ENCODE measurements at places on chromosomes 2 and 18.

DNA sequence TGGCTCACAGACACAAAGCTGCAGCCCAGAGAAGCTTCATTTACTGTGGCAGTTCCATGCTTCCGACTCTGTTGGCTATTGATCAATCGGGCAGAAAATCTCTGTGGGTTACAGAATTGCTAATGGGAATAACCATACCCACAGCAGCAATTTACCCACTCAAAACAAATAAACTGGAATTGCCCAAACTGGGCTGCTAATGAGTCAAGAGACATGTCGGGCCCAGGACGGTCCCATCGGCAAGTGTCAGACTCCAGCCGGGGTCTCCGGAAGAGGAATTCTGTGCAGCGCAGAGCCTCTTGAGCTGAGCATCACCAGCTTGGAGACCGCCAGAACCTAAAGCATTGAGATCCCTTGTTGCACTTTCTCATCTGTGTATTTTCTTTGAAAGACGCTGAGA, 67.8 kb downstream of the TMEM18 start:
- DNase-seq, result no peak

GRCh38 chr18:10487154-10487553, 32.7 kb downstream of the APCDD1 start:
- DNase-seq, result no peak

DNA sequence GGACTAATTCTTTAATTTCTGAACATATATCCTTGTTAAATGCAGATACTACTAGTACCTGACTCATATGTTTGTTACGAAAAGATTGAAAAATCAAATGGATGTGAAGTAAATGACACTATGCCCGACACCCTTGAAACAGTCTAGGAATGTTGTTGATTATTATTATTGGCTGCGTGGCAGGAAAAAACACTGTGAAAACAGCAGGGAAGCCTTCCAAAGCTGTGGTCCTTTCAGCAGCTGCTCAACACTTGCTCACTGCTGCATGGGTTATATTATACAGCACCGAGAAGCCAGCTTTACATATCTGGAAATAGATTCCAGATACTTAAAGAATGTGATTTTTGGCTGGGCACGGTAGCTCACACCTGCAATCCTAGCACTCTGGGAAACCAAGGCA, 26.5 kb downstream of the CRYGD start:
- DNase-seq, result no peak

DNA sequence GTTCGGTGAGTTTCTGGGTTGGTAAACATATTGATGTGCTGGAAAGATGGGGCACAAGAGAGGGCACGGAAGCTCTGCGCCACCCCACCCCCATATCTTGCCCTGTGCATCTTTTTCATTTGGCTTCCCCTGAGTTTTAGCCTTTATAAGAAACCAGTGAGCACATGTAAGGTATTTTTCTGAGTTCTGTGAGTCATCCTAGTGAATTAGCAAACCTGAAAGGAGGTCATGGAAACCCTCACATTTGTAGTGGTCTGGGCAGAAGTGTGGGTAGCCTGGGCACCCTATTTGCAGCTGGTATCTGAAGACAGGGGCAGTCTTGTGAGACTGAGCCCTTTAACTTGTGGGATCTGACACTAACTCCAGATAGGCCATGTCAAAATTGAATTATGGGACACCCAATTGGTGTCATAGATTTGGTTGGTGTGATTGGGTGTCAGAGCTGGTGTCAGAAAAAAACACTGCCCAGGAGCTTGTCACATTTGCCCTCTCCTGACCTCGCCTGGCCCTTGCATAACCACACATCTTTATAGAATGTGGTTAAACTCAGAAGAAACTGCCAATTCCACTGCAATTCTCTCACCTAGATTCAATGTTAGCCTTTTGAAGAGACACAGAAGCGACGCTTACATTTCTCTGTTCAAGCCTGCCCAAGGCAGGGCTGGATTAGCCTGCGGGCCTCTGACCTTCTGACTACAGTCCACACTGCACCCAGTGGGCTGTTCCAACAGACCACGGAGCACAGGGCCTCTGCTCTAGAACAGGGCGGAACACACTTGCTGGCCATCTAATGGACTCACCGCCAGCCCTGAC, 12.0 kb upstream of the GALM start:
- no peak for DNase-seq

DNA sequence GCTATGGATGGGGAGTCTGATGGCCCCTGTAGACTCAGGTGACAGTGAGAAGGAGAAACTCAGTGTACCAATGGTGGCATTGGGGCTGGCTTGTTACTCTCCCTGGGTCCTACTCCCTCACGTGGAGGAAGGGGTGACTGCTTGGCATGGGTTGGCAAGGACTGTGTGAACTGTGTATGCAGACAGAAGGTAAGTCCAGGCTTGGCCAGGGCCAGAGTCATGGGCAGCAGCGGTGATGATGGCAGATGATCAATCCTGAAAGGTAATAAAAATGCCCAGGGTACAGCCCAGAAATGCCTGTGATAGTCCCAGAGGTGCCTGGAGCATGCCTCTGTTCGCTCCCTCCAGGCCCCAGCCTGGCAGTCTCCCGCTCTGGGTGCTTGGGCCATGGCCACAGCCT, 153.9 kb downstream of the SH3RF3 start:
- no peak for DNase-seq

- no peak for DNase-seq
Measured at GRCh38 chr2:159067971-159068370, 99.5 kb downstream of the TANC1 start.

DNA sequence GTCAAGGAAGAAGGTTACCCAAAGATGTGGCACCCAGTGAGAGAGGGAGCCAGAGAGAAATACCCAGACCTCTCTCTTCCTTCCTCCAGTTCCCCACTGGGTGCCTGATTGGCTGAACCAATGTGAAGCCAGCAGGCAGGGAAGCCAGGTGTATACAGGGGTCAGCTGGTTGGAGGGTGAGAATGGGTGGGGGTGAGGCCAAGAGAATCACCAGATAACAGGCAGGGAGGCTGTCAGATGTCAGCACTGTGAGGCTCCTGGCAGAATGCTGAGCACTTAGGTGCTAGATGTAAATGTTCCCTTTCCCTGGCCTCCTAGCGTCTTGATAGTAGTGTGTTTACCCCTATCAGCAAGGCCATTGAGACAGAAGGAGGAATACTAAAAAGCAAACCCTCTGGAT, 104.0 kb upstream of the MGAT5 start:
- no peak for DNase-seq

DNA sequence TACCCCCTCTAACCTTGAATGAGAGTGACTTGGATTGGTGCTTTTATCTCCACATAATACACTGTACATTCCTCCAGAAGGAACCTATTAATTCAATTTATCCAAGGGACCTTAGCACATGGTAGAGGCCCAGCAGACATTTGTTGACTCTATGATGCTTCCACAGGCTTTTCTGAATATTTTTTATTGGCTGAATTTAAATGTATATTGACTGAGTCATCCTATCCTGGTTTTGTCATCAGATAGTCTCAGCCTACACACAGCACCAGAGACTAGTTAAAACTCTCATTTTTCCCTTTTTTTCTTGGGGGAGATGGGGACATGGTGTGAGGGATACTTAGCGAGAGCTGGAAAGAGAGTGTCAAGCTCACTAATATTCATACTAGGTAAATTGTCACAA, 101.6 kb downstream of the LRRC30 start:
- DNase-seq, result no peak

GRCh38 chr18:11810379-11810778, 40.8 kb upstream of the CHMP1B start:
- no peak for DNase-seq

GRCh38 chr18:52652391-52652790, 312.4 kb downstream of the DCC start:
- no peak for DNase-seq

DNA sequence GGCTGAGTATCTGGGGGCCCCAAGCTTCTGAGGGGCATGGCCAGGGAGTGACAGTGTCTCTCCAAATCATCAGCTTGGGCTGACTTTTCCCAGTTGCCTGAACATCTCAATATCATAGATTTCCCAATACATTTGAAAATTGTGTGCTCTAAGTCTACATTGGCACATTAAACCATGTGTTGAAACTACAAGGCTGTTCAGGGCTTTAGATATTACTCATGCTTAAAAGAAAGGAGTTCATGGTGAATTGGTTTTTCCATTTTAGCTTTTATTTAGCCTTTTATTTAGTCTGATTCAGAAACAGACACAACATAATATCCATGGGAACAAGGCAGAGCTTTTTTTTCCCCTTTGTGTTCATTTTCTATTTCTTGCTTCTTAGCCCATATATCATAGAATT, 49.9 kb upstream of the GALR1 start:
- DNase-seq, result no peak

DNA sequence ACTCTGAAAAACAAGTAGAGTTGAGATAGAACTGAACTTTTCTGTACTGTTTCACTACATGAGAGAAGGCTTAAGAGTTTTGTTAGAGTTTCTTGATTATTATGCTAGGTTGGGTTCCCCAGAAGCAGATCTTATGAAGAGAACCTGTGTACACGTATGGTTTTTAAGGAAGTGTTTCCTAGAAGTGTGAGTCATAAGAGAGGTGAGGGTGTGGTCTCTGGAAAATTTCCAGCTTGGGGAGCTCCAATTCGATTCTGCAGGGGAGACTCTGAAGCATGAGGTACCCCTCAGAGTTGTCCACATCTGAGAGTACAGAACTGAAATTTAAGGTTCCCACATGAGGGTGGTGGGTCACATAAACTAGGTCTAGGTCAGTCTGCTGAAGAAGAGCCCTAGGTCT, 83.3 kb upstream of the MAP2 start:
- no peak for DNase-seq

GRCh38 chr2:241616168-241617125, 20.5 kb downstream of the THAP4 start:
- no peak for DNase-seq

- DNase-seq, result no peak
Measured at GRCh38 chr2:152097290-152097800, 1.5 kb downstream of the CACNB4 start.

- DNase-seq, result no peak
Measured at GRCh38 chr18:49751427-49752094, 61.8 kb downstream of the ACAA2 start.

GRCh38 chr2:54627973-54628372, 95.5 kb upstream of the EML6 start:
- DNase-seq, result no peak

- DNase-seq, result no peak
Measured at GRCh38 chr18:45201489-45201888, 413.8 kb upstream of the SLC14A2 start.

DNA sequence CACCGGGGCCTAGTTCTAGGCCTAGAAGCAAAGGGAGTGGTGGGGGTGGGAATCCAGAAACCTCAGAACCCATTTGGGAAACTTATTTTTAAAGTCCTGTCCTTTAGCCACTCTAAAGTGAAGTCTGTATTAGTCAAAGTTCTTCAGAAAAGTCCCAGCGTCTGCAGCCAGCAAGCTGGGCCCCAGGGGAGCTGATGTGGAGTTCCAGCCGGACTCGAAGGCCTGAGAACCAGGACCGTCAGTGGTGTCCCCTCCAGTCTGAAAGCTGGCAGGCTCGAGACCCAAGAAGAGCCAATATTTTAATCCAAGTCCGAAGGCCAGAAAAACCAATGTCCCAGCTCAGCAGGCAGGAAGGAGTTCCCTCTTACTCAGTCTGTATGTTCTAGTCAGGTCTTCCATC, 32.4 kb downstream of the ID2 start:
- no peak for DNase-seq

DNA sequence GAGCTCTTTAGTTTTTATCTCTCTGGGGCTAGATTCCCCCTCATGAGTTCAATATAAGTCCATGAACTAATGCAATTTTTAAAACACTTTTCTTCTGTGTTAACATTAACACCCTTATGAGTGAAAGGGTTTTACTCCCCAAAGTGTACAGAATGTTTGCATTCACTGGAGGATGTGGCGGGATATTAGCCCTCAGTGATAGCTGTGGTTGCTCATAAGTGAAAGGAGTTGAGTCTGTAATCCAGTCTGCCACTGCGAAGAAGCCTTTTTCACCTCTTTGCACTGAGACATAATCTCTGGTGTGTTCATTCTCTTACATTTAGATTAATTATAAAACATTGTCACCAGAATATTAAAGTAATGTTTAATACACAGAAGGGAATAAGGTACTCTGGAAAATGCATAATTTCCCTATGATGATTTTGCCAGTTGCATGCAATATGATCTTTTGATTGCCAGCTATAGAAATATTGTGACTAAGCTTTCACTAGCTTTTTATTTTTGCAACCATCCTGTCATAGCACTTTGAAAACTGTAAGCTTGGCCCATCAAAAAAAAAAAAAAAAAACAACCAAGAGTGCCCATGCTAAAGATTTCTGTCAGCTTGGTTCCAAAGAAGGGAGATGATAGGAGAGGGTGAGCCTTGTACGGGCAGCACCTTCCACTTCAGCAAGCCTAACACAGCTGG, 113.2 kb downstream of the BCL11A start:
- no peak for DNase-seq

GRCh38 chr18:79520478-79521390, 125.0 kb downstream of the NFATC1 start:
- DNase-seq, result no peak

- no peak for DNase-seq
Measured at GRCh38 chr2:69494126-69494525, 56.9 kb upstream of the NFU1 start.

DNA sequence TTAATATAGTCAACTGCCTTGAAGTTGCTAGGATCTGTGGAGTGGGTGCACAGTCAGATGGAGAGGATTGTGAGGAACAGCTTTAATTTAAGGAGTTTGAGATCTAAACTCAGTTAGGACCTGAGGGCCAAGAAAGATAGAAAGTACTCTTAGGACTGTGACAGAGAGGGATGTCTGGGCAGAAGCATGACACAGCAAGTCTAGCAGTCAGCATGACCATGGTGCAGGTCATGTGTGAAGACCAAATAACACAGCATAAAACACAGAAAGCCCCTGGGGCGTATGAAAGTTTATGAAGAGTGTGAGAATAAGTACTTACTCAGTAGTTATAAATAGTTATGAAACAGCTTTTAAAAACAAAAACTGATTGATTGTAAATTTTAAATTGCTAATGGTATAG, 107.2 kb downstream of the GALNT1 start:
- DNase-seq, result no peak

GRCh38 chr2:102977426-102978090, 215.7 kb downstream of the TMEM182 start:
- no peak for DNase-seq

- no peak for DNase-seq
Measured at GRCh38 chr2:38374984-38375383, 2.1 kb downstream of the ATL2 start.

DNA sequence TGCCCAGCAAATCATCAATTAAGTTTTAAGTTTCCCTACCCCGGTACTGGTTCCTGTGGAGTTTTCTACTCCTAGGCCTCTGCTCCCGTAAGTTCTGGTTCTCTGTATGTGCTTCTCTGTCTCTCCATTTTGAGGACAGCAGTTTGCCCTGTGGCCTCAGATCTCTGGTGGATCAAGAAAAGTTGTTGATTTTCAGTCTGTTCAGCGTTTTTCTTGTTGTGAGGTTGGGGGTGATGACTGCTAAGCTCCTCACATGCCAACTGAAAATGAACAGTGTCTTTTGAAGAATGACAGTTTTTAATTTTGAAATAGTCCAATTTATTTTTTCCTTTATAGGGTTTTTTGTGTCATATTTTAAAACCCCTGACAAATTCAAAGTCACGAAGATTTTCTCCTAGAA, 31.7 kb downstream of the PROC start:
- no peak for DNase-seq

GRCh38 chr2:240386326-240386725, 49.1 kb upstream of the GPC1 start:
- DNase-seq, result no peak
